Motor neuron (in vitro differentiated cells): ENCODE measurements at places on chromosomes 3 and 15.

DNA sequence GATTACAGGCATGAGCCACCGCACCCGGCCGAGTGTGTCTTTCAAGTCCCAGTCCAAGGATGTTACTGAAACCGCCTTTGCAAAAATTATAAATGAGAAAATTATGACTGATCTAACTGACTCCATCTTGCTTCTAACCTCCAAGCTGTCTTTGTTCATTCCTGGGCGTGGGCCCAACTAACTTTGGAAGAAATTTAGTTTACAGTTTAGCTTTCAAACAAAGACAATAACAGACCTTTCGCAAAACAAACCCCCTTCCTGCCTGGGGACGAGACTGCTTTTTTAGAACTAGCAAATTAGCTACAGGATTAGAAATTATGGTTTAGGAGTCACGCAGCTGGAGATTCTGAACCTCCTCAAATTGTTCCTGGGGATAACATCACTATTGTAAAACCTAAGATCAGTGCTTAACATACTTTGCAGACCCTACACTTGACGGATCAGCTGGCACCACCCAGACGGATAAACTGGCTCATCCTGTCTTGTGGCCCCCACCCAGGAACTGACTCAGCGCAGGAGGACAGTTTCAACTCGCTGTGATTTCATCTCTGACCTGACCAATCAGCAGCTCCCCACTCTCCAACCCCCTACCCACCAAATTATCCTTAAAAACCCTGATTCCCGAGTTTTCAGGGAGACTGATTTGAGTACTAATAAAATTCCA lies 23.8 kb downstream of the NANOGP8 start:
- no peak for ATAC-seq

DNA sequence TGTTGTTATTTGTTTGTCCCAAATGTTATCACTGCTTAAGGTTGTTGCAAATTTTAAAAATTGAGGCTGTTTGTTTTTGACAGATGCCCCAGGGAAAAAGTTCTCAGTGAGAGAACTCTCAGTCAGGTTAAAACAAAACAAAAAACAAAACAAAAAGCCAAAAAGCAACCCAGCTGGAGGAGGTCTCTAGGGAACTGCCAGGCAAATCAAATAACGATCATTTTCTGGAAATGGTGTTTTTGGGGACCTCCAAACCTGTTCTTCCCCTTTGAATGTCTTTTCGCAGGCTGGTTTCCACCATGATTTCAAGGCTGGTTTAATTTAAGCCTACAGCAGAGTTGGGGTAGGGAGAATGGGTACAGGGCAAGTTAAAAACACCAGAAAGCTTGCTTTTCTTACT lies 27.2 kb downstream of the SPINK8 start:
- ATAC-seq = no peak

GRCh38 chr3:130692455-130692854 lies 54.2 kb downstream of the PIK3R4 start:
- ATAC-seq = no peak

- no peak for ATAC-seq
Observed at GRCh38 chr15:55003965-55004873, 192.5 kb downstream of the RSL24D1 start.

DNA sequence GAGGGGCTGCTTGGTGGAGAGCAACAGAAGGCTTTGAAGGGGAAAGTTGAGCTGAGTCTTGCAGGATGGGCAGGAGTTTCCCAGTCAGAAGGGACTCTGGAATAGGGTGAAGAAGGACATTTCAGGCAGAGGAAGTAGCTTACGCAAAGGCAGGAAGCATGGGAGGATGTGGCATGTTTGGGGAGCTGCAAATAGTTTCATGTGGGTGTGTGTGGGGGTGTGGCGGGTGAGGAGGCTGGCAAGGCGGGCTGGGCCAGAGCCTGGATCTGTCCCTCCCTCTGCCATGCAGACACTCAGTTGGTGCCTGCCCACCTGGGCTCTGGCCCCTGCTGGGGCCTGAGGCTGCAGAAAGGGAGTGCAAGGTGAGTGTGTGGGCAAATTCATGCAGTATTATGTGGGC lies 10.4 kb downstream of the TEX264 start:
- no peak for ATAC-seq

- ATAC-seq = no peak
Observed at GRCh38 chr3:147680837-147681483, 271.8 kb downstream of the ZIC1 start.

DNA sequence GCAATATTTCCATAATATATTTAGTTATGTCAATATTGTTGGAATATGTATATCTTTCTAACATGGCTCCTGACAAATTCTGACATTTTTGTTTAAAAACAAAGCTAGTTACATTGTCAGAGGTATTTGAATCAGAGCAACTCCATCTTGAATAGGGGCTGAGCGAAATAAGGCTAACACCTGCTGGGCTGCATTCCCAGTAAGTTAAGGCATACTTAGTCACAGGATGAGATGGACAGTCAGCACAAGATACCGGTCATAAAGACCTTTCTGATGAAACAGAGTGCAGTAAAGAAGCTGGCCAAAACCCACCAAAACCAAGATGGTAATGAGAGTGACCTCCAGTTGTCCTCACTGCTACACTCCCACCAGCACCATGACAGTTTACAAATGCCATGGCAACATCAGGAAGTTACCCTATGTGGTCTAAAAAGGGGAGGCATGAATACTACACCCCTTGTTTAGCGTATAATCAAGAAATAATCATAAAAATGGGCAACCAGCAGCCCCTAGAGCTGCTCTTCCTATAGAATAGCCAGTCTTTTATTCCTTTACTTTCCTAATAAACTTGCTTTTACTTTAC lies 30.4 kb downstream of the RPL22L1 start:
- ATAC-seq = no peak

- no peak for ATAC-seq
Observed at GRCh38 chr3:64716110-64716710, 28.4 kb upstream of the ADAMTS9 start.

DNA sequence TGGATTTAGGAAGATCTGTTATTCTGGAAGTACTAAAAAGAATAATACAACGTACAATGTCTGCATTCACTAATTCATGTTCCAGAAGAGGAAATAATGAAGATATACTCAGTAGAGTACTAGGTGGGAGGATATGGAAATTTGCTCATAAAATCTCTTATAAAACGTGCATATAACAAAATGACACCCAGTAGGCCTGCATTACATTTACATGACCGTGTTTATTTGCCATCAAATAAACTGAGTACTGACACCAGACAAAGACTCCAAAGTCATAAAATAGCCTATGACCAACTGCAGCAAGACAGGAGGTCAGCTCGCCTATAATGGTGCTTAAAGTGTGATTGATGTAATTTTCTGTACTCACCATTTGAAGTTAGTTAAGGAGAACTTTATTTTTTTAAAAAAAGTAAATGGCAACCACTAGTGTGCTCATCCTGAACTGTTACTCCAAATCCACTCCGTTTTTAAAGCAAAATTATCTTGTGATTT lies 60.4 kb downstream of the DCUN1D1 start:
- ATAC-seq = no peak

DNA sequence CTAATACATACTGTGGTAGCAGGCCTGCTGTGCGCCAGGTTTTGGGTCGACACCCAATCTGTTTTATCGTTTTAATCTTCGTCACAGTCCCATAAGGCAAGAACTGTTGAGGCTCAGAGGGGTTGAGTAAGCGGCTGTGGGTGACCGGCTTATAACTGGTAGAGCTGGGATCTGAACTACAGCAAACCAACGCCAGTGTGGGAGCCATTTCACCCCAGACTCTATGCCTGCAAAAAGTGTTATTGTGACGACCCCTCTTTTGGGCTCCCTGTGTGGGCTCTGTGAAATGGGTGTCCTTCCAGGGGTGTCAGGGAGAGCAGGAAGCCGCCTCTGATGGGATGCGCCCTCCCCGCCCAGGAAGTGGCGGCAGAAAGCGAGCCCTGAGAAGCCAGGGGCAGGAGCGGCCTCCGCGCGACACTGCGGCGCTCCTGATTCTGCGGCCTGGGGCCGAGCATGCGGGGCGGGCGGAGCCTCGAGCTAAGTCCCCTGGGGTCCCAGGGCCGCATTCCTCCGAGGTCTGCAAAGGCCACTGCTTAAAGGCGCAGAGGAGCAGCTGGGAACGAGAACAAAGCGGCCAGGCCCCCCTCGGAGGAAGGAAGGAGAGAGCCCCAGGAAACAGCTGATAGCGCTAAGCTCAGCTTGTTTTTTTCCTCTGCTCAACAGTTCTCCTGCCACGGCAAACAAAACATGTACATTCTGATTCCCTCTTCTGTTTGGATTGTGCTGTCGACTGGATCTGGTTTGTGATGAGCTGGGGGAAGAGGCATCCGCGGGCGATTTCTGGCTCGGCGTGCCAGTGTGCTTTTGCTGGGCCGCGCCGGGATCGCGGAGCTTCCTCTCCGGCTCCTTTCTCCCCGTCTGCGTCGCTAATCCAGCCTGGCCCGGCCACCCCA lies 33.9 kb downstream of the GRK7 start:
- ATAC-seq = peak; percentile 27

GRCh38 chr3:64380546-64380945 lies 155.3 kb upstream of the PRICKLE2 start:
- ATAC-seq = no peak

GRCh38 chr15:62107571-62108121 lies 40.9 kb downstream of the C2CD4A start:
- no peak for ATAC-seq

- ATAC-seq = no peak
Observed at GRCh38 chr3:30586806-30587486, 19.5 kb upstream of the TGFBR2 start.

- peak; percentile 97 for ATAC-seq
Observed at GRCh38 chr15:90680371-90680935, 36.7 kb upstream of the BLM start.

- ATAC-seq = no peak
Observed at GRCh38 chr15:25088261-25088790, 133.5 kb downstream of the SNRPN start.

- no peak for ATAC-seq
Observed at GRCh38 chr3:160695915-160696327, 19.0 kb downstream of the ARL14 start.

DNA sequence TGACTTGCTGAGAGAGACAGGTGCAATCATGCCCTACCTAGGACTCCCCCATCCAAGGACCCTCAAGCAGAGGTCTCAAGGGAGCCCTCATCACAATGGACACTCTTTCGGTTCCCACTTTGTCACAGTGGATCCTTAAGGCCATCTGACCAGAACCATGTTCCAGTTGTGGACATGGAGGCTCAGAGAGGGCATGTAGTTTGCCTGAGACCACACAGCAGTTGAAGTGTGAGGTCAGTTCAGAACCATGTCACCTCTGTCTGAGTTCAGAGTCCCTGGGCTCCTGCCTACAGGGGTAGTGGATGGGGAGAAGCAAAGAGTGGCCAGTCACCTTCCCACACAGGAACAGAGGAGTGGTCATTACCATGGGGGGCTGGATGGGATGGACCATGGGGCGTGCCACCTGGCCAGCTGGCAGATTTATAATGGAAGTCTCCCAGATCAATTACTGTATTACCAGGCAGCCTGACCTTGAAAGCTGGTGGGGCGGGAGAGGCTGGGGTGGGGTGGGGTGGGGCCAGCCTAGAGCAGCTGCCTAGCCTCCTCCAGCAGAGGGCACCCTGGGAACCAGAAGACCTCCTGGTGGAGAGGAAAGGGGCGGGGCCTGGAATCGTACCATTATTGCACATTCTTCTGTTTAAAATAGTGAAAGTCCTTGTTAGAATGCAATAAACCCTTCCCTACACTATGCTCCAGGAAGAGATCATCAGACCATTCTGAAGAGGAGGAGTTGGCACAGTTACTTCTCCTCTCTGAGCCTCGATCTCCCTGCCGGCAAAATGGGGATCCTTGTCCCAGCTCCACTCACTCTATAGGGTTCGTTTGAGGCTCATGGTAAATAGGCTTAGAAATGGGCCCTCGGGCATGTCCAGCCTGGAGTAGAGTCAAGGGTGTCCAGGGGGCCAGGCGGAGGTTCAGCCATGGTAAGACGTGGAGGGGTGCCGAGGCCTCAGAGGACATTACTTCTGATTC lies 26.9 kb upstream of the LINGO1 start:
- ATAC-seq = no peak

DNA sequence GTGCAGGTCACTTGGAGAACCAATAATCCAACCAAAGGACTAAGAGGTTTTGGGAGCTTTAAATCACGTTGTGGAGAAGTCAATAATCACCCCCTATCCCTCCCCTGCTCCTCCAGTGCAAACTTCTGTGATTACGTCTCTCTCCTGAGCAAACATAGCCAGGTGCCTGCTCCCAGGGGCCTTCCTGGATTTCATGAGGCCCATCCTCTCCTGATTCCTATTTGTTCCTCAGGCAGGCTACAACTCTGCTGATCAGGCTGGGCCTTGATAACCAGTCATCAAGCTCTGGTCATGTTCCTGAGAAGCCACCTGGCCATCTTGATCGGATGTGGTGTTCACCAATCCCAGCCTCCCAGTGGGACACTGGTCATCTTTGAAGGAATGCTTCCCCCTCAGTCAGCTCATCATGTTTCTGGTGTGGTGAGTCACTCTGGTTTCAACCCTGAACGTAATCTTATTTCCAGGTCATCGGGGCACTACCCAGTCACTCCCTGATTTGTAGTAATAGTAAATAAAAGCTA lies 2.9 kb upstream of the ZNF710 start:
- no peak for ATAC-seq

DNA sequence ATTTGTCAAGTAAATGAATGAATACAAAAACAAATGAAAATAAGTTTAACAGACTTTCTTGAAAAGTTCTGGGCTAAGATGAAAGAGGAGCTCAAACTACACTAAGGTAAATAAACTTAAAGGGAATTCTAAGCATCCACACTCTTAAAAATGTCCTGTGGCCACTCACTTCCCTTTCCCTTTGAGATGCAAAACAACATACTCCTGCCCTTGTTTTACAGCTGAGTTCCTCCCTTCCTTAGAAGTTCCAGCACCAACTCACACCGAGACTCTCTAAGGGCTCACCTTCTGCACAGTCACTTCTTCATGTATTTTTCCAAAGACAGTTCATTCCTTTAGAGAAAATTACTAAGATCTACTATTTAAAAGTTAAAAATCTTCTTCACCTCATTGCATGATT lies 123.3 kb upstream of the CMC1 start:
- no peak for ATAC-seq

DNA sequence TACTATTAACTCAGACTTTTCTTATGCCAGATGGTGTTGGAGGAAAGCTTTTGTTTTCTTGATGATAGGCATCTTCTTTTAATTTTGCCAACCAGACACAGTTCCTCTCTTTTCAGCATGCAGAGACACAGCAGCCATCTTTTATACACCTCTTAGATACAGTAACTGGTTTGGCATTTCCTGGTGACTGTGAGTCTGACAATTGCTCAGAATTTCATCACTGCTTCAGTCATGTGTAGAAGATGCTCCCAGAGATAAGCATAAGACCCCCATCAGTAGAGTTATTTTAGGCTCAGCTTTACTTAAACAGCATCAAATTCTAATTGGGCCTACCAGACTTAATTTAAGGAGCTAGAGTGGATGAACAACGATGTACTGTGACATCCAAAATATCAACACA lies 779.0 kb downstream of the SQOR start:
- ATAC-seq = no peak

DNA sequence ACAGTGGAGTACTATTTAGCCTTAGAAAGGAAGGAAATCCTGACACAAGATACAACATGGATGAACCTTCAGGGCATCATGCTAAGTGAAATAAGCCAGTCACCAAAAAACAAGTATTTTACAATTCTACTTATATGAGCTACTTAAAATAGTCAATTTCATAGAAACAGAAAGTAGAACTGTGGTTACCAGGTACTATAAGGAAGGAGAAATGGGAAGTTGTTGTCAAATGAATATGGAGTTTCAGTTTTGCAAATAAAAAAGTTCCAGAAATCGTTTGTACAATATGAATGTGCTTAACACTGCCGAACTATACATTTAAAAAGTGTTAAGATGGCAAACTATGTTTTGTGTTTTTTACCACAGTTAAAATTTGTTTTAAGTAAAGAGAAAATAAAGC lies 26.8 kb downstream of the TRANK1 start:
- ATAC-seq = no peak
